Stimulated activated CD8-positive, alpha-beta memory T cell treated with anti-CD3 and anti-CD28 coated beads, Interleukin-12 subunit alpha, Interleukin-12 subunit beta, amount 100 ng/mL, for 4 hours (primary cell): ENCODE measurements at places on chromosomes 5 and 9.

DNA sequence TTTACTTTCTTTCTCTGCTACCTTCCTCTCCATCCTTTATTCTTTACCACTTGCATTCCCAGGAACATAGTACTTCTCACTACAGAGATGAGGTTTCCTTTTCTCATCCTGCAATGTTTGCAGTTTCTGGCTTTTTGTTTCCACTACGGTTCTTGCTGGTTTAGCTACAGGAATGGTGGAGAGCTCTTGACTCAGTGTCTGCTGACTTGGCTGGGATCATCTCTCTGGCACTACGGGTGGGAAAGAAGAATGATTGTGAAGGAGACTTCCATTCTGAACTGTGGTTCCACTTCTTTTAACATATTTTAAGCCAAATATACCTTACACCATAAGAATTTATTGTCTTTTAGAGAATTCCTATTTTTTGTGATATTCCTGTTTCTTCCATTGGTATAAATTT, 65.1 kb downstream of the NREP start:
- DNase-seq: no peak

DNA sequence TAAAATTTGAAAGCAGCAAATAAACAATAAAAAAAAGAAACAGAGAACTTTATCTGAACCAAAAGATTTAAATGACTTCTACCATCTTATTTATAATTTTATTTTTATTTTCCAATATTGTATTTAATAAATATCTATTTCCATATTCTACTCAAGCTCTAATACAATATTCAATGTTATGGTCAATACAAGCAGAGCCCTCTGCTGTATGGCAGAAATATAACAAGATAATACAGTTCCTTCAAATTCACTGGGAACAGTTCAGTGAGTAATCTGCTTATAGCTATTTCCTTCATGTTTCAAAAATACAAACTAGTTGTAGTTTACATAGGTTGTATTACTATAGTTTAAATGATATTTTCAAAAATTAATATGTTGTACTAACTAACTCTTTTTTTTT, 332.7 kb downstream of the PRDM9 start:
- DNase-seq: no peak

GRCh38 chr9:14769230-14769571, 46.7 kb upstream of the CER1 start:
- DNase-seq: no peak

DNA sequence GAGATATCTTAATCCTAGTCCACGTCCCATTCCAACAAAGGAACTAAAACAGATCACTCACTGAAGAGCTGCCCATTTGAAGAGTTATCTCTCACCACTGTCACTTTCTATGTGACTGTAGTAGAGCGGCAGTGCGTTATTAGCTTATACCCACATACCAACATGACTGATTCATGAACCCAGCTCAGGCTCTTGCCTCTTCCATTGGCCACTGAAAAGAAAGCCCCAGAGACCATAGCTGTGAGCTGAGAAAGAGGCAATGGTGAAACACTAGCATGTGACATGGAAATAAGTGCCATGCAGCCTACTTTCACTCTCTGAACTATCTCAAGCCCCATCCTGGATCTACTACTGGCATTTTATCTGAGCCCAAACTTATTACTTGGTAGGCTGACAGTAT, 151.7 kb upstream of the MOCS2 start:
- DNase-seq: no peak

- DNase-seq: no peak
Observed at GRCh38 chr5:60685700-60686099, 14.3 kb downstream of the DEPDC1B start.

- no peak for DNase-seq
Observed at GRCh38 chr5:160543395-160543794, 121.7 kb downstream of the PTTG1 start.

DNA sequence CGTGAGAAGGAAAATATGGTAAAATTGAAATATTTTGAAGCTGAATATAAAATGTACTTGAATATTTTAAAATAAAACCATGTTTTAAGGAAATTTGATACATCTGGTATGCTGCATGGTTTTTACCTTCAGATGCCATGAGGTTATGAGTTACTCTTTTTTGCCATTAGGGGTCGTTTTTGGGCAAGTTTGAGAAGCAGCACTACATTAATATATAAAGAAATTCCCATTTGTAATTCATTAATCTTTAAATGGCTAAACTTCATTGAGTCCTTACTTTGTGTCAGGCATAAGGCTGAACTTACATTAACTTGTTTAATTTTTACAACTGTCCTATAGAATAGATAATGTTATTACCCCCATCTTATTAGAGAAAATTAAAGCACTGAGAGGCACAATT, 152.3 kb downstream of the KDM4C start:
- no peak for DNase-seq

GRCh38 chr5:67360047-67360446, 163.4 kb upstream of the CD180 start:
- DNase-seq: no peak

DNA sequence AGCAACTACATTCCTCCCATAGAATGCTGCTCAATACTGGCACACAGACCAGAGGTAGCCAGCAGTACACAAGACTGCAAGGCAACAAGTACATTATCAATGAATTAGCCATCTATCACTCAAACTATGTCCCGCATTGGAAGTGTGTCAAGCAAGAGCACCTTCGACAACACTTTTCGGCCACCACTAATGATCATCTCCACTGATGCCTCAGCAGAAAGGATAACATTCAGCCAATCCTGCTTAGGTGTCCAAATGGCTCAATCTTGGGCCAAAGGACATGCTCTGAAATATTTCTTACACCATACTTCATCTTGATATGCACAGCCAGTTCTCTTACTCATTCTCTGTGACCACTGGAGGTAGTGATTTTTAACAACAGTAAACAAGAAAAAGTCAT, 25.0 kb downstream of the SKP1 start:
- no peak for DNase-seq

DNA sequence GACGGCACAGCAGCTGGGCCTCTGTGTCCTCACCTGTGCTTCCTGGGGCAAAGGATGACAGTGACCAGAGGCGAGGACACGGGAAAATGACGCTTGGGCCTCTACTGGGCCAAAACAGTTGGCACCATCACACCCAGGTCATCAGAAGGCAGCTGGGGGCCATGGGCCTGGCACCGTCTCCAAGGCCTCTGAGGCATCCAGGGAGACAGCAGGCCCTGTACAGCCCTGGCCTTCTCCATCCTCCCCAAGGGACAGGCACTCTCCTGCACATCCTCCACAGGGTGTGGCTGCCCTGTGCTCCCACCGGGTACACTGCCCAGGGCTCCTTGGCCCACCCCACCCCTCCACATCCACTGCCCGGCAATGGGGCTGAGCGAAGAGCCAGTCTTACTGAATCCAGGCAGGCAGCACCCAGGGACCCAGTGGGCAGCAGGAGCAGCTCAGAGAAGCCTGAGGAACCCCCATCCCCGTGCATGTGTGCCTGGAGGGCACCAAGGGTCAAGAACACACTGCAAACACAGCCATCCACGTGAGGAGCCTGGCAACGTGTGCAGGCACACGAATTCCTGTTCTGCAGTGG, 4.0 kb downstream of the LPCAT1 start:
- DNase-seq: no peak

GRCh38 chr5:133289686-133290367, 238.0 kb downstream of the HSPA4 start:
- no peak for DNase-seq

GRCh38 chr9:18007621-18008020, 428.8 kb downstream of the SH3GL2 start:
- DNase-seq: no peak

DNA sequence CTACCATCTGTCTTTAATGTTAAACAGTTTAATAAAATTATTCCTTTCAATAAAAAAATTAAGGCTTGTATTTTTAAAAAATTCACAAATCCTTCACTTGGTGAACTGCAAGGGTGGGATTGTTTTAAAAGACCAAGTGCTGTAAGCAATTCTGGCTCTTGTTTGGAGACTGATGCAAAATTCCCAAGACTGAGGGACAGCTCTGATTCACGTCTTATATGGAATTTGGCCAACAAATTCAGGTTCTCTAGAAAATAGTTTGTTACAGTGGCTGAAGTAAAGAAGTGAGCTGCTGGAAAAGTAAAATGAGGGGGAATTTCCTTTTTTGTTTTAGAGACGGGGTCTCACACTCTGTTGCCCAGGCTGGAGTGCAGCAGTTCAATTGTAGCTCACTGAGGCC, 58.3 kb downstream of the PRELID2 start:
- no peak for DNase-seq

GRCh38 chr9:126671381-126671831, 57.7 kb downstream of the LMX1B start:
- DNase-seq: no peak

GRCh38 chr5:109030360-109031143, 282.9 kb downstream of the FER start:
- no peak for DNase-seq

GRCh38 chr9:116460026-116460425, 227.1 kb upstream of the TRIM32 start:
- DNase-seq: no peak

GRCh38 chr5:141532726-141533125, 43.8 kb downstream of the PCDHGC5 start:
- no peak for DNase-seq

DNA sequence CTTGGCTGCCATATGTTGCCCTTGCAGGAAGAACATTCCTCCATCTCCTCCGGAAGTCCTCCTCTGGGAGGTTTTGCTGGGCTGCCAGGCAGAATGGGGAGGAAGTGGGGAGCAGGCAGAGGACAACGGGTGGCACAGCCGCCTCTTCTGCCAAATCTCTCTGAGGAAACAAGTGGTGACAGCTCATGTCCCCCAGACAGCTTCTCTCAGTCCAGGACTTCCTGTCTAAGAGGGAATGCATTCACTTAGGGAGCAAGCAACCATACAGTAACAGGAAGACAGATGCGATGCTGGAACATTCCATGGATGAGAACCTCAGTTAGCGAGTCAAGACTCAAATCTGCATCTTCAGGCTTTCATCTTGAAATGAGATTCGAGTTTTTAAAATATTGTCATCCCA, 701.0 kb downstream of the SEMA5A start:
- no peak for DNase-seq

DNA sequence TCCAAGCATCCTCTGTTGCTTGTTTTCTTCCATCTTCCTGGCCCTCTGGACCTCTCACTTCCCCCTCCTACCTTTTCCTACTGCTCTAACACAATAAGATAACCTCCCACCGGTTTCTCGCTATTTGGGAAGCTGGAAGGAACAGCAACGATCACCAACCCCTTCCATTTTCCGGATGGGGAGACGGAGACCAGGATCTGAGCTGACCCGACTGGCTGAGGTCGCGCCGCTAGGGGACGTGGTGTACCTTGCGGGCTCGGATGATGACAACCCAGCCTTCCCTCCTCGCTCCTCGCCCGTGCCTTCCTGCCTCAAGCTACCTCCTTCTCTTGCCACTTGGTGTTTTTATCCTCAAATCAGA, 1.9 kb downstream of the LPAR1 start:
- no peak for DNase-seq

- no peak for DNase-seq
Observed at GRCh38 chr5:1329111-1329579, 15.8 kb downstream of the CLPTM1L start.

DNA sequence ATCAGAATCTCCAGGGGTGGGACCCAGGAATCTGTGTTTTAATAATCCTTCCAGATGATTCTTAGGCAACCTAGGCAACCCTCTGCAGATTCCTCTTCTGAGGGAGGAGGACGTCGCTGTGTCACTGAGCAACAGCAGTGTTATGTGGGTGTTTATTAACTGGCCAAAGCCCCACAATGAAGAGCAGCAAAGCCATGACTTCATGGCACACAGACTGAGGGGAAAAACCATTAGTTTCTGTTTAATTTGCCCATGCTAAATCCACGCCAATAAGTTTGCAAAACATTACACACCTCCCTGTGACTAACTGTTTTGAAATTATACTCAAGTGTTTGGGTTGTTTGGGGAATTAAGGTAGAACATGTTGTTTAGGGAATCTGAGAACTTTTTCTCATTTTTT, 83.7 kb upstream of the TMED7 start:
- no peak for DNase-seq

- no peak for DNase-seq
Observed at GRCh38 chr9:121369595-121370265, at the start of gene STOM. Gene STOM, minus strand, starts transcription at chr9:121370250. Its CDS starts 63 bp downstream, at chr9:121370187.

- DNase-seq: no peak
Observed at GRCh38 chr5:149422366-149423048, 43.4 kb upstream of the IL17B start.

DNA sequence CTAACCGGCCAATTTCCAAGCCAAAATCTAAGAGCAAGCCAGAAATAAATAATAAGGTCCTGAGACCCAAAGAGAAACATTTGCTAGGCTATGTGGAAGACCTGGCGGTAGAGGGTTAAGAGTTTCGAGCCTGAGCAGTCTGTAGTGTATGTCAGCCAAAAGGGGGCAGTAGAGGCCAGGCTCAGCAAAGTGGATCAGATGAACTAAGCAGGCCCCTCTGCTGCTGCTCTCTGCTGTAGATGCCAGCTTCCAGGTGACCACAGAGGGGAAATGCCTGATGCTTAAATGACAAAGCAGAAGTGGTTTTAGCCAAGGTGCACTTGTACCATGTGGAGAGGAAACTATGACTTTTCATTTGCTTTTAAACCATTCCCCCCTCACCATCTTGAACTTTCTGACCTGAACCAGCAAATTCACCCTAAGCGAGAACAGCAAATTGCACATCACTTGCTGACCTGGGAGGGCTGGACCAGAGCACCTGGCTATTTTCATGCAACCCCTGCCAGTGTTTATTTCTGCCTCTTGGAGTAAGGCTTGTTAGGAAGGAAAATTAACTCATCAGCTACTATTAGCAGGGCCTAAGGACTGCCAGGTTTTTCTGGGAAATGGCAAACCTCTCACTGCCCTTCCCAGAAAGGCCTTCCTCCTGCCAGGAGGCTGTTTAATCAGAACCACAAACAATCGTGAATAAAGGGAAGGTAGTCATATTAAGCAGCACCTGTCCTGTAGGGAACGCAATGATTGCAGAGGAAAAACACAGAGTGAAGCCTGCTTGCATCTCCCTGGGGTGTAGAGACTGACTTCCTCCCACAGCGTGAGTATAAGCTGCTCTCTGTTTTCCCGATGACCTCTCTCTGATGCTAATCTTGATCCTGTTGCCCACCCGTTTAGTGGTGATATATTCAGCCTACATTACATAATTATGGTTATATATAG, 818.2 kb downstream of the TLR4 start:
- no peak for DNase-seq

- peak; percentile 41 for DNase-seq
Observed at GRCh38 chr9:92668746-92669526, 995 bp downstream of the IPPK start.
